ENCODE measurements at places on chromosomes 7 and 10.

DNA sequence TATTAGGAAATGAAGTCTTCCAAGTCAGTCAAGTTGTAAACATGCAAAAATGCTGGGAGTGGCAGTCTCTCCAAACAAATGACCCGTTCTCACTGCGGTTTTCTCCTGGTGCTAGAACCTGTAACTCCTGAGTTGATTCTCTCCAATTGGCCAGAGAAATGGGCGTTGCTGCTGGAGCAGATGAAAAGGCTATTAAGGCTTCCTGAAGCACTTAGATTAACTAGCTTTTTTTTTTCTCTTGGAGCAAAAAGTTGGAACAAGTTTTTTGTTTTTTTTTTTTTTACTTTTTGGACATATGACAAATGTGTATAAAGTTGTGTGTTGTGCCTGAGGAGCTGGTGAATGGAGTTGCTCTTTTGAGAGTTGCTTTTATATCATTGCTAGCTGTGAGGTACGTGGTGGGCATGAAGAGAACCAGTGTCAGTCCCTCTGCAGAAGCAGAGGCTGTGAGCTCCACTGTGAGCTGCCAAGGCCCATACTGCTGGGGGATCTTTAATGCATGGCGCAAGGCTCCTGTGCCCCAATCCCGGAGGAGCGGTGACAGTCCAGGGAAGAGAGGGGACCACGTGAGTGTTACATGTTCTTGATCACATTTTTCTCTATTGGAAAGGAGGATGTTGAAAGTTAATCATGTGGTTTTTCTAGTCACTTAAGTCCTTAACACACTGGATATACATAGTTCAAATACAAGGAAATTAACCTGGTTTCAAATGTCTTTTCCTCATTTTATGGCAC lies 393.6 kb upstream of the GALNT17 start:
- no peak for DNase-seq

DNA sequence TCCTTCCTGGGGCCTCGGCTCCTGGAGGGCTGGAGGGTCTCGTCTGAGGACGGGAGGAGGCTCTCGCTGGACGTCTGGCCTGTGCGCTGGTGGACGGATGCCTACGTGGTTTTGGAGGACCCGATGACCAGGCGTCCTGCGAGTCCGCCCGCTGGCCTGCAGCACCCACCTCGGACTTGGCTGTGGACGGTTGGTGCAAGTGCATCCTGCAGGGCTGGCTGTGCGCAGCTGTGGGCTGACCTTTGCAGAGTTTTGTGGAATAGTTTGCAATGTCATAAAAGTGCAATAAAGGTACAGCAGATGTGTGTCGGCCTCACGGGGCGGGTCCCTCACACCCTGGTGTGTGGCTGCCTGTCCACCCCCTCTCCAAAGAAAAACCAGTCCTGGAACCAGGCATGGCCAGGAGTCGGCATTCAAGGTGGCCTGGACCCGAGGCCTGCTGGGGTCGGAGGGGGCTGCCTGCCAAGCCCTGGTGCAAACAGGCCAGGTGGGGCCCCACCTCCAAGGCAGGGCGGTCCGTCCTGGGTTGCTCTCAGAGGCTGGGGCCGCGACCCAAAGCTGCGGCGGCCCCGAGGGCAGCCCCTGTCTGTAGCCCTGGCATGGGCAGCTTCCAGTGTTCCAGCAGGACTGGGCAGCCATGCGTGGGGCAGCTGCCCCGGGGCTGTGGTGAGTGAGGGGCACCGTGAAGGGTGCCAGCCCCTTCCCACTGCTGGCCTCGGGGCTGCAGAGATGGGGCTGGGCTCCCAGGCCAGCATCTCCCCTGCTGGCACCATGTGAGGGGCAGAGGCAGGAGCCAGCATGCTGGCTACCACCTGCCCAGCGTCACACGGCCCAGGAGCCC lies 29.3 kb upstream of the FOXL3 start:
- no peak for DNase-seq

GRCh38 chr7:73739387-73739767 lies 775 bp upstream of the ABHD11 start:
- no peak for DNase-seq

DNA sequence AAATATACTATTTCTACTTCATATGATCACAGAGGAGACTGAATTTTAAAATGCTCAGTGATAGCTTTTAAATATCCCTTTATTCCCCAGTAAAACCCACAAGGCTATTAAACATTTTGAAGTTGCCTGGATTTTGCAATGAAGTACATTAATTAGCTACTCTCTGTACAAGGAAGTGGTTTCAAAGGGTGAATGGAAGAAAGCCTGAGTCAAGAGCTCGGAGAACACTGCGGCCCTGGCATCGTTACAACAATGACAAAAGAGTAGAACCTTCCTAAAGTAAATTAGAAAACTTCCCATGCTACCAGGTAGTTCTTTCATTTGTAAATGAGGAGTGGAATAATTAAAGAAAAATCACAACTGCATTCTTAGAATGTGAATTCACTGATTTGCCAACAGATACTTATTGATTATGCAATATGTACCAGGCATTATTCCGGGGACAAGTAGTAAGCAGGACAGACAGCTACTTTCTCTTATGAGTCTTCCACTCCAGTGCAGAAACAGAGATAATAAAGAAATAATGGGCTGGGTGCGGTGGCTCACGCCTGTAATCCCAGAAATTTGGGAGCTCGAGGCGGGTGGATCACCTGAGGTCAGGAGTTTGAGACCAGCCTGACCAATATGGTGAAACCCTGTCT lies 63.0 kb downstream of the ZNF22 start:
- no peak for DNase-seq

- no peak for DNase-seq
These were observed 1.1 kb upstream of the HOXA3 start for GRCh38 chr7:27153526-27153925.

- no peak for DNase-seq
These were observed 33.6 kb downstream of the DNMBP start for GRCh38 chr10:99975942-99976809.

DNA sequence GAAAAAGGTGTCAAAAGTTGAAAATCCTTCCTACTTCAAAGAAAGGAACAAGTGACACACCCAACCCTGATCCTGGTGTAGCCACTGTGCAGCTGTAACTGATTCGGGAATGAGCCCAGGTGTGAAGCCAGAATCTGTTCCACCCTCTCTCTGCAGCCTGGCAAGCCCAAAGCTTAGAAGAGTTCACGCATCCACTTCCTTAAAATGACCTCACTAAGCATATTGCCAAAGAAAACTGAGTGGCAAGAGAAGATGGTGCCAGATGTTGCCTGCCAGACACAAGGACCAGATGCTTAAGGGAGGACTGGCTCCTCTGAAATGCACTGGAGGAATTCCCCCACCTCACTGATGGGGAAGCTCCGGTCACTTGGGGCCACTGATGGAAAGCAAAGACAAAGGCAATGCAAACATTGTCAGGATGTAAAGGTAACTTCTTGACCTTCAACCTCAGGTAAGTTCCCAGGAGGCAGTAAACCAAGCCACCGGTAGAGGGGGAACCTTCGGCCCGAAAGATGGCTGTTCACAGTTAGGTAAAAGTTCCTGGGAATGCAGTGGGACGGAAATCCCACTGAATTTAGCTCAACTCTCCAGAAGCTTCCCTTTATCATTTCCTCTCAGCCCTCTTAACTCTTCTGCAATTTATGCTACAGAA lies 554.9 kb downstream of the KCNMA1 start:
- peak; percentile 31 for DNase-seq

All from endothelial cell (in vitro differentiated cells).